Tibial nerve (tissue), 4 donors: ENCODE measurements at places on chromosomes 7 and 10. TPM values are rescaled to one million over a fixed set of nuclear protein-coding genes. Genes with fewer than 3 reads are reported as not detected.

ABCA13 gene
- 4.6 TPM for total RNA-seq

LRRC18 gene
- not detected for total RNA-seq

FKBP9 gene
- 522 TPM for total RNA-seq

TAC1 gene
- 62.8 TPM for total RNA-seq

DNA sequence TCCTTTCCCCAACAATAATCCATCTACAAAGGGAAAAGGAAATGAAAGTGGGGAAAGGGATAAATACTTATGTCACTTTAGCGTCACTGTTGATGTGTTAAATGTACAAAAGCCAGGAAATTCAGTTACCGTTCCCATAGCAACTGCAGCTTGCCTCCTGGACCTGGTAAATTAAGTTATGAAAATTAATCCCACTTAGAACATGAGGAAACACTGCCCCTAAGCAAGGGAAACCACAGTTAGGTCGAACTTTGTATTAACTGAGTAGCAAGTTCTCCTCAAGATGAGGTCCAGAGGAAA, 338.2 kb upstream of the AOAH start:
- H3K4me1 ChIP-seq, result peaks cover 8% of the 10 kb centered on the region
- H3K4me3 ChIP-seq, result no peak overlapping the region
- no peak for DNase-seq

PVRIG gene
- total RNA-seq, result not detected

GRCh38 chr7:131654668-131655326, 98.4 kb upstream of the PODXL start:
- no peak overlapping the region for H3K27ac ChIP-seq
- H3K36me3 ChIP-seq, result no peaks in the 10 kb centered on the region
- no peak overlapping the region for H3K4me3 ChIP-seq

GRCh38 chr7:146655928-146656797, 539.6 kb downstream of the CNTNAP2 start:
- H3K4me3 ChIP-seq, result no peak overlapping the region
- H3K27me3 ChIP-seq, result no peaks in the 10 kb centered on the region
- H3K36me3 ChIP-seq, result no peaks in the 10 kb centered on the region
- DNase-seq, result no peak
- no peaks in the 10 kb centered on the region for H3K4me1 ChIP-seq

- H3K4me1 ChIP-seq, result no peaks in the 10 kb centered on the region
- DNase-seq, result no peak
- H3K27ac ChIP-seq, result no peak overlapping the region
- H3K27me3 ChIP-seq, result no peaks in the 10 kb centered on the region
- no peaks in the 10 kb centered on the region for H3K36me3 ChIP-seq
Measured at GRCh38 chr7:116196947-116197346, 13.4 kb upstream of the TES start.

GRCh38 chr10:71053169-71053895, 159.0 kb upstream of the UNC5B start:
- no peaks in the 10 kb centered on the region for H3K4me1 ChIP-seq
- H3K27ac ChIP-seq, result no peak overlapping the region
- no peaks in the 10 kb centered on the region for H3K27me3 ChIP-seq
- DNase-seq, result no peak

- H3K27me3 ChIP-seq, result no peaks in the 10 kb centered on the region
- H3K4me3 ChIP-seq, result no peak overlapping the region
- H3K36me3 ChIP-seq, result no peaks in the 10 kb centered on the region
- H3K4me1 ChIP-seq, result no peaks in the 10 kb centered on the region
- no peak overlapping the region for H3K27ac ChIP-seq
Measured at GRCh38 chr7:73364006-73364728, 36.2 kb downstream of the FKBP6 start.

GRCh38 chr7:22411977-22412693, 55.2 kb upstream of the RAPGEF5 start:
- no peaks in the 10 kb centered on the region for H3K36me3 ChIP-seq
- H3K27ac ChIP-seq, result no peak overlapping the region
- DNase-seq, result no peak
- H3K27me3 ChIP-seq, result no peaks in the 10 kb centered on the region

ZNF117 gene
- total RNA-seq, result 15.1 TPM

GRCh38 chr7:22052674-22053365, 107.1 kb upstream of the CDCA7L start:
- no peaks in the 10 kb centered on the region for H3K4me1 ChIP-seq
- no peak overlapping the region for H3K27ac ChIP-seq
- DNase-seq, result no peak
- H3K36me3 ChIP-seq, result no peaks in the 10 kb centered on the region
- H3K4me3 ChIP-seq, result no peak overlapping the region

IGF2BP3 gene
- total RNA-seq, result 0.21 TPM

DNA sequence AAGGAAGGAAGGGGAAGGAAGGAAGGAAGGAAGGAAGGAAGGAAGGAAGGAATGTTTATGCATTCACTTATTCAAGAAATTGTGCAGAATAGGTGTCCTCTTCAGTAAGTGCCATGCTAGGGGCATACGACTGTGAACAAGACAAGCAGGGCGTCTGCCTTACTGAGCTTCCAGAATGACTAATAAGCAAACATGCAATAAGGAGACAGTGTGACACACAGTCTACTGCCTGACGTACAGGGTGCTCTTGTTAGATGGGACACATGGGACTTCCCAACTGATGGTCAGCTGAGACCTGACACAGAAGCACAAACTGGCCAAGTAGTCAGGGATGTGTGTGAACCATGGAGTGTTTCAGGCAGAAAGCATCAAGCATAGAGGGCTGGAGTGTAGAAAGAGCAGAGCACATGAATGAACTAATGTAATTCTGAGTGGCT, 18.2 kb downstream of the DNAJC12 start:
- H3K4me1 ChIP-seq, result no peaks in the 10 kb centered on the region
- H3K27ac ChIP-seq, result no peak overlapping the region
- no peak for DNase-seq
- no peaks in the 10 kb centered on the region for H3K27me3 ChIP-seq
- no peak overlapping the region for H3K4me3 ChIP-seq
- H3K36me3 ChIP-seq, result no peaks in the 10 kb centered on the region

SFRP4 gene
- 28.2 TPM for total RNA-seq

GSDME gene
- 5.3 TPM for total RNA-seq

H2BK1 gene
- total RNA-seq, result not detected

DNA sequence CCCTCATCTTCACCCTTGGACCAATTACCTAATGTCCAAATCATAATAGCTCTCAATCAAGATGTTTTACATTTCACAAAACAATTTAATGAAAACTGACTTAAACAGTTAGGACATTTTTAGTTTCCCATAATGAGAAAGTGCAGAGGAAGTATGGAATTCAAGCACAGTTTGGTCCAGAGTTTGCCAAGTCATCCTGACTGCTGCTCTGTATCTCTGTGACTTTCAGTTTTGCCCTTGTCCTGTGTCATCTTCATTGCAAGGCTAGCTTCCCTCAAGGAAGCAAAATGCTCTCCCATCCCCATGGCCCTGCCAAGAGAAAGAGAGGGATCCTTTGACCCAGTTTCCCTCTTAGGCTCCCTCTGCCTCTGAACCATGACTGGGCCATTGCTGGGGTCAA, 7.9 kb upstream of the PLEKHS1 start:
- no peaks in the 10 kb centered on the region for H3K4me1 ChIP-seq
- no peak overlapping the region for H3K27ac ChIP-seq
- no peak for DNase-seq
- H3K4me3 ChIP-seq, result no peak overlapping the region

FEZF1 gene
- total RNA-seq, result 0.22 TPM

DNA sequence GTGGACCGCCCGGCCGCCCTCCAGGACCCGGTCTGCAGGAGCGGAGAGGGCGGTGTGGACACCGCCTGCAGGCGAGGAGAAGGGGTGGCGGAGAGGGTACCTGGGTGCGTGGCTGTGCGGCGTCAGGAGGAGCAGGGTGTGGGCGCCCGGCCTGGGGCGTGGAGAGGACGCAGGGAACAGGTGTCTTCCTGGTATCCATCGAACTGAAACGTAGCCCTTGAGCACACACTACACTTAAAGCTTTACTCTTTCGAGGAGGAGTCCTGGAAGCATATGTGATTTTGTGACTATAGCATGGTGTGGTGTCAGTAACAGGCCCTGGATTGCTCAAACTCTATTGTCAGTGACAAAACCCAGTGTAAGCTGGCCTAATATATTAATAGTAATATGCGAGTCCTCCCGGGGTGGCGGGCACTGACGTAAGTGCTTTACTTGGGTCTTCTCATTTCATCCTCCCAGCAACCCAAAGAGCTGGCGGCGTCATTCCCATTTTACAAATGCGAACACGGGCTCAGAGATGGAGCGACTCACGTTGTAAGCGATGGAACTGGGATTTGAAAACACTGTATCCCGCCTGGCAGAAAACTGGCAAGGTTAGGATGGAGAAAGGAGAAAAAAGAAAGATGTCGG, 508 bp upstream of the TECPR1 start:
- no peak for DNase-seq
- H3K4me1 ChIP-seq, result no peaks in the 10 kb centered on the region
- peak overlapping the region; percentile 83 for H3K27ac ChIP-seq
- H3K4me3 ChIP-seq, result peak overlapping the region; percentile 93

TMEM72 gene
- not detected for total RNA-seq

PRKAR2B gene
- 54.0 TPM for total RNA-seq
